ENCODE measurements at places on chromosomes 3 and 15.

DNA sequence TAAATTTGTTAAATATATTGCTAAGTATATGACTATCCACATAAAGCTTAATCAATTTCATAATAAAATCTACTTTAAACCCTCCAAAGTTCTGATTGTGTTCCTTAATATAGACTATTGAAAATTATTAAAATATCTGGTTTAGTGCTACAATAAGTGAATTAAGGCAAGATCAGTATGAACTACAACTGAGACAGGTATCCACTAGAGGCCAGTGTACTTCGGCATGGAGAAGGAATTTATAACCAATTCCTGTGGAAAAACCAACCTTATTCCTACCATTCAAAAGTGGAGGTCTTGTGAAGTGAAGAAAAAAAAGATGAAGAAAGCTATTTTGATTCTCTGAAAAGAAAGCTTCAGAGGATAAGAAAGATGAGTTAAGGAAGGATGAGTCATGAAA, 237.7 kb downstream of the SUCLG2 start:
- no peak for DNase-seq

GRCh38 chr3:32448686-32449474, 53.8 kb downstream of the CMTM6 start:
- no peak for DNase-seq

GRCh38 chr3:58848826-58849225, 182.3 kb upstream of the FAM3D start:
- DNase-seq, result no peak

GRCh38 chr3:170777564-170777926, 92.5 kb downstream of the RPL22L1 start:
- DNase-seq, result no peak

DNA sequence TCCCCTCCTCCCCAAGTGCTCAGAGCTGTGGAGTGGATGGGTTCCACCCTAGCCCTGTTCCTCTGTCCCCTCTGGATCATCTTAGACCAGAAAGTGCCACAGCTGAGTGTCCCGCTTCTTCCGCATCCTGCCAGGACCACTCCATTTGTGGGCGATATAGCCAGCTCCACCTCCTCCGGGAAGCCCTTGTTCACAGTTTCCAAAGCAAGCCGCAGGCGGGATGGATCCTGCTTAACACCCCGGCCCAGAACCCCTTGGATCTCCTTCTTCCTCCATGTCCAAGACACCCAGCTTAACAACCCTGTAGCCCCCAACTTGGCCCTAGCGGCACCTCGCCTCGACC, 490 bp upstream of the ALAS1 start:
- no peak for DNase-seq

DNA sequence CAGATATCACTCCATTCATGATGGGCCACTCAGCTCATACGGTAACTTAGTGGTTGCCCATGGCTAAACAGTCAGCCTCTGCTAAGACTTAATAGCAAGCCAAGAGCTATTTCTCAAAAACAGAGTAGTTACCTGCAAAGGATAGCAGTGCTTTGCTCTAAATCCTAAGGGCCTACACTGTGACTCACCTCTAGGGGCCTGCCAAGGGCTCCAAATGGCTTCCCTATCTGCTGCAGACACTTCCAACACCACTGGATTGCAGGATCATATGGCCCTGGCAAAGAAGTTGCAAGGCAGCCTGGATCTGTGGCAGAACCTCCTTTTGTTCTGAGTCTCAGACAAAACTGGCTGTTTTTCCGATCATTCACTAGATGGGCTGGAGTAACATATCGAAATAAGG, 17.8 kb downstream of the CGGBP1 start:
- DNase-seq, result no peak

- DNase-seq, result no peak
Observed at GRCh38 chr3:153600896-153601295, 438.9 kb downstream of the RAP2B start.

DNA sequence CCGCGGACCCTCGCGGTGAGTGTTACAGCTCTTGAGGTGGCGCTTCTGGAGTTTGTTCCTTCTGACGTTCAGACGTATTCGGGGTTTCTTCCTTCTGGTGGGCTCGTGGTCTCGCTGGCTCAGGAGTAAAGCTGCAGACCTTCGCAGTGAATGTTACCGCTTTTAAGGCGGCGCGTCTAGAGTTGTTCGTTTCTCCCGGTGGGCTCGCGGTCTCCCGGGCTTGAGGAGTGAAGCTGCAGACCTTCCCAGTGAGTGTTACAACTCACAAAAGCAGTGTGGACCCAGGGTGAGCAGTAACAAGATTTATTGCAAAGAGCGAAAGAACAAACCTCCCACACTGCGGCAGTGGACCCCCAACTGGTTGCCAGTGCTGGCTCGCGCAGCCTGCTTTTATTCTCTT, 177.1 kb downstream of the UACA start:
- DNase-seq, result no peak

DNA sequence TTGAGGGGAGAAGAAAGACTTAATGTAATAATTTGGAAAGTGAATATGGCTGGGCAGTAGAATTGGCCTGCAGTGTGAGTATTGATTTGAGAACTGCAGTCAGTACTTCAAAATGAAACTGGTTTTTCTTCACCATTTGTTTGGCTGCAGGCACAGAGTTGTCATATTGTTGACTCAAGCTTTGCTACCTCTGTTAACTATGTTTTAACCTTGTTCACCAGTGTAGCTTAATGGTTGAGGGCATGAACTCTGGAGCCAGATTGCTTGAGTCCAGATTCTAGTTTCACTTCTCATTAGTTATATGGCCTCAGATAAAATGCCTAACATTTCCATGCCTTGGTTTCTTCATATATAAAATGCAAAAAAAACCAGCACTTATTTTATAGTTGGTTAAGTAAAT, 64.1 kb downstream of the CFAP44 start:
- no peak for DNase-seq

- no peak for DNase-seq
Observed at GRCh38 chr3:193656445-193656844, 63.4 kb downstream of the OPA1 start.

DNA sequence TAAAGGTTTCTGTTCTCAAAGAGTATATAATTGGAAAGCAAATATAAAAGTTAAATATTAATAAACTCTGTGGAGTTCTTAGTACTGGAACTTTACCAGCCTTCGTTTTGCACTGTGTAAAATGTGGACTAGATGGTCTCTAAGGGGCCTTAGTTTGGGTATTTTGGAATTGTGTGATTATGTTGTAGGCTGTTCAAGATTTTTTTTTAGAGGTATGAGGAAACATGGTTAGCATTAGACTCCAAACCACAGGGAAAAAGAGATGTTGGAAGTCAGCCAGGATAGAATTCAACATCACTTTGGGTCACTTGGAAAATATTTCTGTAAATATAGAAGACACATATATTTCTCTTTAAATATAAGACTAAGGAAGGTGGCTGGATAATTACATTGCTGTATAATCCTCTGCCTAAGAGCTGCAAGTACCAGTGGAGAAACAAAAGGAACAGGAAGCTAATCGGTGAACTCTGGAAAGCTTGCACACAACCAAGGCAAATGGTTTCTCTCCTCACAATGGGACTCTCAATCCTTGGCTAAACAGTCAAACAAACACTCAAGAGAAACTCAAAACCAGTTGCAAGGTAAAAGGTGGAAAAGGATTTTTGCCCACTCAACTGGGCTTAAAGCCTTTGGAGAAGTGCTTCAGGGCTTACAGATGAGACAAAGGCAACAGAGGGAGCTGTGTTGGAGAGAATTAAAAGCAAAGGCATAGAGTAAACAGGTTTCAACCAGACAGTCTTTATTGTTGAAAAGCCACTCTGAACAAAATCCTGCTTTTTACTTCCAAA, 141.7 kb downstream of the NR1D2 start:
- no peak for DNase-seq

- no peak for DNase-seq
Observed at GRCh38 chr3:161674402-161674801, 177.8 kb downstream of the OTOL1 start.

GRCh38 chr15:74977599-74977998, 17.8 kb upstream of the SCAMP5 start:
- DNase-seq, result no peak

GRCh38 chr15:80876348-80876674, 97.1 kb downstream of the CEMIP start:
- DNase-seq, result no peak

DNA sequence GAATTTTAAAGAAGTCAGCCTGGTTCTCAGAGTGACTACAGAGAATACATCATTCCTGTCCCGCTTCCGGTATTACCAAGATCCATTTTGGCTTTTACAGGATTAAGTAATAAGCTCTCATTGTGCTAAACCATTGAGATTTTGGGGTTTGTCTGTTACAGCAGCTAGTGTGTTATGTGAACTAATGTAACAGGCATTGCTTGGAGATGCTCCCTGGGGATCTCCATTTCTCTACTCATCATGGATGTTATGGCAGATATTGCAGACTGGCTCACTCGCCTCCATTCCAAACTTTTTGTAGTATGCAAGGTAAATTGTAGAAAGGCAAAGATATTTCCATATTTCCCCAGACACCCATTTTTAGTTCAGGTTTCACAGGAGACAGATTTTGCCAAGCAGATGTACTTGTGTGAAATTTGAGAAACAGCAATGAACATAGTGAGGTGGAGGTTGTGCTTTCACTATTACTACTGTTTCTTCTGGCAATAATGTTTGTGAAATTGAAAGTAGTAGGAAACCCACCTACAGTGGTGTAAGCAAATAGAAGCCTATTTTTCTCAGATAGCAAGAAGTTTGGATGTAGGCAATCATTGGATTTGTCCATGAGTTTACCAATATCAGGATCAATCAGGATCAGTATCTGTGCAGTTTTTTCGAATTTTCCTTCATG, 177.1 kb upstream of the GALNT15 start:
- no peak for DNase-seq

GRCh38 chr3:30098653-30099455, 507.5 kb upstream of the TGFBR2 start:
- no peak for DNase-seq

DNA sequence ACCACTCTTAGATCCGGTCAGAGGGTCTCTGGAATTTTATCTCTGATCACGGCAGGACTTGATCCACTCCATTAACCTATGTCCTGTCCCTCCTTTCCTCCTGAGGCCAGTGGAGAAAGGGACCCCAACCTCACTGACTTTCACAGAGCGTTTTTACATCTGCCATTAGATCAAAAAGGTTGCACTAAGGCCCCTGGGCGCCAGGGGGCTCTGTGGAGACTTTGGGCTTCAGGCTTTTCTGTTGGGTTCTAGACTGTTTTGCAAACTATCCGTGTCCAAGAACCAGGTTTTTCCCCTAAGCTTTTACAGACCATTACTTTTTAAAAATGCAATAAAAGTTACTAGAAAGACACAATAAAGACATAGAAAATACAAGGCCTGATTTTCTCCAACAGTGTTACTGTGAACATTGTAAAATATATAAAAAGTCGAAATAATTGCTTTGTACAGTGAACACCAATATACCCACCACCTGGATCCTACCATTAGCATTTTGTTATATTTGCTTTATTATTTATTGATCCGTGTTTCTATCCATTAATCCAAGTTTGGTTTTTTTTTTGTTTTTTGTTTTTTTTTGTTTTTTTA, 159.7 kb downstream of the POLR2M start:
- peak; percentile 36 for DNase-seq

DNA sequence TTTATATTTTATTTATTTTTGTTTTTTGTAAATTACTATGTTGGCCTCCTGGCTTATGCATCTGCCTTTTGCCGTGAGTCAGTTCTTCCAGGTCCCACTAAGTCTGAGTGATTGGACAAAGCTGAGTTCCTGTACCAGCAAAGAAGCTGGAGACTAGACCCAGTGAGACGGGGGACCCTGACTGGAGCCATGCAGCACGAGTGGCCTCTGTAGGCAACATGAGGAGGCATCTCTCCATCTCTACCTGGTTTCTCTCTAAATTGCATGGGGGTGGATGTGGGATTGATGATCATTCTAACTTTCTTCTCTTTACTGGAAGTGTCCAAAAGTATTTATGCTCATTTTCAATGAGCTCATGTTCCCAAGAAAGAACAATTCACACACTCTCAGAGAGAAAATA, 155.3 kb upstream of the MRPL3 start:
- DNase-seq, result no peak

DNA sequence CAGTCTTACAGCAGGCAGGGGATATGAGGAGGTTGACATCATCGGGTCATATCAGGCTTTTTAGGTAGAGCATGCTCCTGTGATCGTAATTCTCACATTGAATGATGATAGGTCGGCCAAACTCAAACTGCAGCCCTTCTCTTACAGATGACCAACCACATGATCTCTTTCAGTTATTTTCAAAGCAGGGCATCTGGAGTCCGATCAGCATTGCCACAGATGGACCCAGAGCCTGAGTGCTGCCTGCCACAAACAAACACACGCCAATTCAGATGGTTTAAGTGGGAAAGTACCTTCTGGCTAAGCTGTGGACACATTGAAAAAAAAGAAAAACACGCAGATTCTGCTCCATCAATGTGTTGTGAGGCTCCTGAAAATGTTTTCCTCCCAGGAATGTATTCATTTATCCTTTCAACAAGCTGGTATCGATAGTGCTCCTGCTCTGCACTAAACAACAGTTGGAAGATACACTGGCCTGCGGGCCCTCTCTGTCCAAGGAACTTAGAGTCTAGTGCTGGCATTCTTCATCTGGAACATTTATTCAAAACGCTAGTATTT, 31.2 kb downstream of the ARPP21 start:
- DNase-seq, result no peak

DNA sequence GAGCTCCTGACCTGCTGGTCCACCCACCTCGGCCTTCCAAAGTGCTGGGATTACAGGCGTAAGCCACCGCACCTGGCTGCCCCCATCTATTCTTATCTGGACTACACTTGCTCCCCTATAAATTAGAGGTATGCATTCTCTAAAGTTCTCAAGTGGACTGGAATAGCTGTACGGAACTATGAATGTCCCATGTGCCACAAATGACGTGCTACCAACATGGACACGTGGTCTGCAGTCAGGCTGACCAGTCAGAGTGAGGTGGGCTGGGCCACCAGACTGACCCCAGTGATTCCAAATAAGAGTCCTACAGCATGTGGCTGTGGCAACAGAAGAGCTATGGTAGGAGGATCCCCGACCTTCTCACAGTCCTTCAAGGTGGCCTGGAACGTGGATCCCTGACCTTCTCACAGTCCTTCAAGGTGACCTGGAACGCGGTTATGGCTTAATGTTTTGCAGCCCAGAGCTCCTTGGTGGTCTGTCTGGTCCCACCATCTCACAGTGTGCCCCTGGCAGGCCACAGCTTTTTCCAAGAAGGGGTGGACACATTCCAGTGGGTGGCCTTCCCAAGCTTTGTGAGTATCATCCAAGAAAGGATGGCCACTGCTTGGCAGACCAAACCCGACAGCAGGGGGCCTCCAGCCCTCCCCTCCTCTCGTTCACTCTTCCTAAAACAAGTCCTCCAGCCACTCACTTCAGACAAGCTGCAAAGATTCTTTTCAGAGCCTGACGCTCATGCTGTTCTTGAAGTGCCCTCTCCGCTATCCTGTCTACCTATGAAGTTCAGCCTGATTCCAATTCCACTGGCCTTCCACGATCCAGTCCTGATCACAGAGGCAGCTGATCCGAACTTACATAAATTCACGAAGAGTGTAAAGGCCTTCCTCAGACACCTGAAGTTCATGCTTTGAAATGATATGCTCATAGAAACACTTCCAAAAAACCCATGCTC, 4.4 kb downstream of the ADAMTS17 start:
- no peak for DNase-seq

GRCh38 chr3:112132975-112133448, at the start of gene GCSAM:
Gene GCSAM, minus strand, starts transcription at chr3:112133248. Its CDS starts 128 bp downstream, at chr3:112133120.
- no peak for DNase-seq

- no peak for DNase-seq
Observed at GRCh38 chr15:89487791-89488190, 8.6 kb downstream of the RHCG start.

GRCh38 chr3:40398346-40398745, 11.4 kb downstream of the ENTPD3 start:
- no peak for DNase-seq

All from activated naive CD4-positive, alpha-beta T cell (primary cell).